ENCODE measurements at places on chromosomes 11 and 22.

DNA sequence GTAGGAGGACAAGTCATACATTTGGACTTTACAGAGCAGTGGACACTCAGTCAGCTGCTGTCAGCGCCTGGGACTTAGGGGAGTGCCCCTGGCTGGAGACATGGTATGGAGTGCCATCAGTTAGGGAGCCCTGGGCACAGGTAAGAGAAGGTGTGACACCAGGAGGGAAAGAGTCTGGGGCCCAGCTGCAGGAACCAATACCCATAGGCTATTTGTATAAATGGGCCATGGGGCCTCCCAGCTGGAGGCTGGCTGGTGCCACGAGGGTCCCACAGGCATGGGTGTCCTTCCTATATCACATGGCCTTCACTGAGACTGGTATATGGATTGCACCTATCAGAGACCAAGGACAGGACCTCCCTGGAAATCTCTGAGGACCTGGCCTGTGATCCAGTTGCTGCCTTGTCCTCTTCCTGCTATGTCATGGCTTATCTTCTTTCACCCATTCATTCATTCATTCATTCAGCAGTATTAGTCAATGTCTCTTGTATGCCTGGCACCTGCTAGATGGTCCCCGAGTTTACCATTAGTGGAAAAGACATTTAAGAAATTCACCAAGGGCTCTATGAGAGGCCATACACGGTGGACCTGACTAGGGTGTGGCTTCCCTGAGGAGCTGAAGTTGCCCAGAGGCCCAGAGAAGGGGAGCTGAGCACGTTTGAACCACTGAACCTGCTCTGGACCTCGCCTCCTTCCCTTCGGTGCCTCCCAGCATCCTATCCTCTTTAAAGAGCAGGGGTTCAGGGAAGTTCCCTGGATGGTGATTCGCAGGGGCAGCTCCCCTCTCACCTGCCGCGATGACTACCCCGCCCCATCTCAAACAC is 850 bp upstream of the MIF start:
- DNase-seq: no peak

- DNase-seq: peak; percentile 65
Measured at GRCh38 chr22:20243537-20244249, 24.4 kb downstream of the RTN4R start.

- no peak for DNase-seq
Measured at GRCh38 chr11:7490535-7490934, 5.2 kb downstream of the OLFML1 start.

- DNase-seq: no peak
Measured at GRCh38 chr11:127994736-127995135, 592.6 kb downstream of the ETS1 start.

- no peak for DNase-seq
Measured at GRCh38 chr11:65852508-65853245, 5.3 kb downstream of the CFL1 start.

DNA sequence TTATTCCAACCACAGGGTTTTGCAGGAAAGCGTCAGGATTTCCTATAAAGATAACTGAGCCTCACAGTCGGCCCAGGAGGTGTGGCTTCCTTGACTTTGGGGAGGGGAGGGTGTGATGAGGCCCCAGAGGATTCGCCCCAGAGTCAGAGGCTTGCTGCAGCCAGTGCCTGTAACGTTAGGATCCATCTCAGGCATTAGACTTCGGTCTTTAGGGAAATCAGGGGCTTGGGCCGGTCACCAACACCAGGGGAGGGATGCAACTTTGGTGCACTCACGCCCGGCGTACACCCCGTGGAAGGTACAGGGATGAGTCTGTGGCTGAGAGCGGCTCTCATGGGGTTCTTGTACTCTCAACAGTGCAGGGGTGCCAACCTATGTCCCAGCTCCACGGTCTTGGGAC is 5.7 kb upstream of the ANO1 start:
- no peak for DNase-seq

DNA sequence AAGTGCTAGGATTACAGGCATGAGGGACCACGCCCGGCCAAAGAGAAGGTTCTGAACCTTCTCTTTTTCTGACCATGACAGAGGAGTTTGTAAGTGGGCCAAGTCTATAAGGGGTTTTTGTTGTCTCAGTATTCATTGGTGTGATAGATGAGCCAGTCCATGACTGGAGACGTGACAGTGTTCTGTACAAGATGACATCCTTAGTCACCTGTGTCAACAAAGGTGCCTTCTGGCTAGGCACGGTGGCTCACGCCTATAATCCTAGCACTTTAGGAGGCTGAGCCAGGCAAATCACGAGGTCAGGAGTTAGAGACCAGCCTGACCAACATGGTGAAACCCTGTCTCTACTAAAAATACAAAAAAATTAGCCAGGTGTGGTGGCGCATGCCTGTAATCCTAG is 4.2 kb upstream of the KLHL22 start:
- DNase-seq: no peak

DNA sequence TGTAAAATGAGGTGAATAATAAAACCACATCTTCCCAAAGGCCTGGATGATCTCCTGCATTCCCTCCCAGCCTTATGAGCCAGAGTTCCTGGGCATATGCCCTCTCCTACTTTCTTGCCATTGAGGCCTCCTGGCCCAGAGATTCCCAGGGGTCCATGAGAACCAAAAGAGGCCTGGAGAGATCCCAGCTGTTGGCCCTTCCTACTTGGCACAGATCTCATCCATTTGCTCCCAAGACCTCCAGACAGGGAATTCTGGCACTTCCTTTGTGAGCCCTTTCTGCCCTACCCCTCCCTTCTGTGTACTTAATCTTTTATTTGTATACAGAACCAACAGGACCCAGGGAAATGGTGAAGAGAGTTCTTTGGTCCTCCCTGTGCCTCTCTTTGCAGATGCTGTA is 21.4 kb downstream of the POU2F3 start:
- DNase-seq: no peak

- DNase-seq: no peak
Measured at GRCh38 chr11:4202749-4203148, 108.2 kb downstream of the RRM1 start.
